ENCODE measurements at places on chromosomes 1 and 21.

DNA sequence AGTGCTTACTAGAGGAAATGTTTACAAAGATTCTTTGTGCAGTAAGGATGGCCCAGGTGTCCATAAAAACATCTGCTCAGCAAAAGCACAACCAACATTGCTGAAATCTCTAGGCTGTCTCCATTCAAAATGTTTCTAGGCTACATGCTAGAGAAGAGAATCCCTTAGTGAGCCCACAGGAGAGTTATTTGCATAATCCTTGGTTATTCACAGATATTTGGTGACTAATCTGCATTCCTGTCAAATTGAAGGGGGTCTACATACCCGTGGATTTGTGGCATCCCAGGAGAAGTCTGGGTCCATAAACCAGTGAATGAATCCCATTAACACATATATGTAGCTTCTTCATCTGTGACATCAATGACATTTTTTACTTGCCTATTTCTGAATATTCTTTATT is 261.3 kb upstream of the ESRRG start:
- DNase-seq, result no peak

GRCh38 chr21:38880577-38880966 is 74.8 kb downstream of the ETS2 start:
- DNase-seq, result no peak

GRCh38 chr1:2393471-2393877 is 1.8 kb downstream of the RER1 start:
- DNase-seq, result no peak

DNA sequence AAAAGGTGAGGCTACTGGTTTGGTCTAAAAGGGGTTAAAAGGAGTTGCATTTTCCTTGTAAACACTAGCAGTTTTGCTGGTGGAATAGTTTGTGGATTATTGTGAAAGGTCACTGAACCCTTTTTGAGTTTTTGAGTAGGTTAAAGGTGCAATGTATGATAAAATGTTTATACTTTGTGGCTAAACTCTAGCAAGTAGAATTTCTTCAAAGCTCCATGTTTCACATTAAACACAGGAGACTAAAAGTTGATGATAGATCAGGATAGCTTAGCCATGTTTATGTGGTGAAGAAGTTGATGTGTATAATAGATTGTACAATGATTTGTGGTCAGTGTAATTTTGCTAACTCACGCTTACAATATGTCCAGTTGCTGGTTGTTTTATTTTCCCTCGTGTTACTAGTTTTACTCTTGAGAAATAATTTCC is 13.1 kb downstream of the ZNF326 start:
- DNase-seq, result no peak

DNA sequence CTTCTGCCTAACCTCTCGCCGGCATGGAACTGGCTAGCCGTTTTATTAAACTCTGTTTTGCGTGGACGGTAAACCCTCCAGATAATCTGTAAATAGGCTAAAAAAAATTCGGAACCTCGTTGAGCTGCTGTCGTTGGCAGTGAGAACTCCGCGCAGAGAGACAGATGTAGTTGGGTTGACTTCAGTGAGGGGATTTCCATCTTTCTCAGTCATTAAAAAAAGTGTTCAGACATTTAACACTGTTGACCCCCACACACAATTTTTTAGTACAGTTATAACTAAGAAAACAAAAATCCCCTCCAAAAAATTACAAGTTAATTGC is 464 bp downstream of the PARK7 start:
- DNase-seq, result no peak
